ENCODE measurements at places on chromosomes 5 and 9. TPM values are rescaled to one million over a fixed set of nuclear protein-coding genes. Genes with fewer than 3 reads are reported as not detected.

DNA sequence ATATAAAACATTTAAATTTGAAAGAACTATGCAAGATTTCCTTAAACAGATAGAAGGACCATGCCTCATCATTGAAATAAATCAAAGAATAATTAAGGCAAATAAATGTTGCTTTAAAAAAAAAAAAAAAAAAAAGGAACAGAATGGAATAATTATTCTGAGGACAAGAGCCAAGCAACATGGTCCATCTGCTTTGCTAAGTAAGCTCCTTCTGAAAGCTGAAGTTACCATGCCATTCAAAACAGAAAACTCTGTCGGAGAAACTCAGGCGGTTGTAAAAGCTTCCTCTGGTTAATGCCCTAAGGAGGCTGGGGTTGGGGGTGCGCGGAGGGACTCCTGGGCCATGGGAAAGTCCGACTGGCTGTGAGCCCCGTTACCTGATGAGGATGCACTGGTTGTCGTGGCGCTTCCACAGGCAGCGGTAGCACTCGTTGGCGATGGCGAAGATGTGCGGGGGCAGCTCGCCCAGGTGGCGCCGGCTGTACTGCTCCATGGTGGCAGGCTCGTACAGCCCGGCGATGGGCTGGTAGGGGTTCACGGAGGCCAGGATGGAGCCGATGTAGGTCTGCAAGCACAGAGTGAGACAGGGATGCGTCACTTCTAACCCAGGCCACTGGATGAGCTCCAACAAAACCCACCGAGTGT, 141.7 kb downstream of the MYO10 start:
- H3K36me3 ChIP-seq = no peaks in the 10 kb centered on the region
- H3K4me1 ChIP-seq = peaks cover 8% of the 10 kb centered on the region
- H3K27ac ChIP-seq = no peak overlapping the region
- no peaks in the 10 kb centered on the region for H3K27me3 ChIP-seq
- DNase-seq = no peak
- H3K4me3 ChIP-seq = no peak overlapping the region

- H3K4me1 ChIP-seq = no peaks in the 10 kb centered on the region
- no peak overlapping the region for H3K4me3 ChIP-seq
- H3K27me3 ChIP-seq = no peaks in the 10 kb centered on the region
- no peak overlapping the region for H3K27ac ChIP-seq
- DNase-seq = no peak
- H3K36me3 ChIP-seq = no peaks in the 10 kb centered on the region
Measured at GRCh38 chr5:66411701-66412100, 184.5 kb upstream of the MAST4 start.

FBP2 gene
- not detected for total RNA-seq

- no peak overlapping the region for H3K4me3 ChIP-seq
- no peak overlapping the region for H3K27ac ChIP-seq
- no peak for DNase-seq
Measured at GRCh38 chr9:8649160-8649559, 849.6 kb upstream of the DMAC1 start.

WDR38 gene
- total RNA-seq = not detected
